ENCODE measurements at places on chromosomes 1 and 21.

DNA sequence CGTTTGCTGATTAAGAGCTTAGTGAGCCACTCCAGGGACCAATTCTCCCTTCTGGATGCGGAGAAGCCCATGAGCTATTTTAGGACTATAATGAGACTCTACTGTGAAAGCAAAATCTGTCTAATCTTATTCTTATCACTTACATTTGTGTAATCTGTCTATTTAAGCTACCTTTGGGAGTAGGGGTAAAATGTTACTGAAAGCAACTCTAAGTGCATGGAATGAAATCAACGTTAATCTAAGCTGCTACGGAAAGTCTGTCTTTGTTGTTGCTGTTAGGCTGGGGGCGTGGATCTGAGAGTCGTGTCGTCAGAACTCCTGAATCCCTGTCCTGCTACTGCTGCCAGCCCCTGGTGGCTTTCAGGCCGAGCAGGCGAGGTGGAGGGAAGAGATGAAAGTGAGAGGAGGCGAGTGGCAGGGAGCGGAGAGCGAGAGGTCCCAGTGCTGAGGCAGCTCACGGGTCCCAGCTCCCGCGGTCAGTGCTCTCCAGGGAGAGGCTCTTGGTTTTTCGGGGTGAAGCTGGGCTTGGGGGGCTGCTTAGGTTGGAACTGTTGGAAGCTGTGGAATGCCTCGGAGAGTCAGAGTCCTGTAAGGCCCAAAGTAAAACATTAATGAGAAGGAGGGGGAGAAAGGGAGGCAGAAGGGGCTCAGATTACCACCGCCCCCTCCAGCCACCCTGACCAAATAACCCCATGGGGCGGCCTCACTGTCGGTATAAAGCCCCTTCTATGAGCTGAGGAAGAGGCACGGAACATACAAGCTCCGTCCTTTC, 53.9 kb downstream of the COQ8A start:
- DNase-seq, result peak; percentile 42

GRCh38 chr1:226827458-226827857, 43.0 kb upstream of the PSEN2 start:
- no peak for DNase-seq

DNA sequence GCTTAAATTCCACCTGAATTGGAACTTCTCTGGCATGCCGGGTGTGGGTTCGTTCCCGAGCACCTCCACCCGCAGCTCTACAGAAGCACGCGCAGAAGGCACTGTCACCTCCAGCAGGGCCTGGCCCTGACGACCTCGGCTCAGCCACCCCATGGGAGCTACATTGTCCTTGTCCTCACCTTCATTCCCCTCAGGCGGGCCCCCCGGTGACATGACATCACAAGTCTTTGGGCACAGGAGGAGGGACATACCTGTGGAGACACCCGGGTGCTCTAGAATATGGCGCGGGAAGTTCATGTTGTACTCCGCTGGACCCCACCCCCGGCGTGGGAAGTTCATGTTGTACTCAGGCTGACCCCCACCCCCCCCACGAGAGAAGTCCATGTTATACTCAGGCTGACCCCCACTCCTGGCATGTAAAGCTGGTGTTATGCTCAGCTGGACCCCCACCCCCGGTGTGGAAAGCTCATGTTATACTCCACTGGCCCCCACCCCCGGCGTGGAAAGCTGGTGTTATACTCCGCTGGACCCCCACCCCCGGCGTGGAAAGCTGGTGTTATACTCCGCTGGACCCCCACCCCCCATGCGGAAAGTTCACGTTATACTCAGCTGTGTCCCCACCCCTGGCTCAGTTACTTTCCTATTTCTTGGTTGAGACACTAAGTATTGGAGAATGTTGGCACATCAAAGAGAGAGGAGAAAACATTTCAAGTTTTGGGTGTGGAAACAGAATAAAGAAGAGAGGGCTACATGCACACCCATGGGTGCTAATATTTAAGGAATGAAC, 37.6 kb downstream of the UMODL1 start:
- DNase-seq, result no peak

DNA sequence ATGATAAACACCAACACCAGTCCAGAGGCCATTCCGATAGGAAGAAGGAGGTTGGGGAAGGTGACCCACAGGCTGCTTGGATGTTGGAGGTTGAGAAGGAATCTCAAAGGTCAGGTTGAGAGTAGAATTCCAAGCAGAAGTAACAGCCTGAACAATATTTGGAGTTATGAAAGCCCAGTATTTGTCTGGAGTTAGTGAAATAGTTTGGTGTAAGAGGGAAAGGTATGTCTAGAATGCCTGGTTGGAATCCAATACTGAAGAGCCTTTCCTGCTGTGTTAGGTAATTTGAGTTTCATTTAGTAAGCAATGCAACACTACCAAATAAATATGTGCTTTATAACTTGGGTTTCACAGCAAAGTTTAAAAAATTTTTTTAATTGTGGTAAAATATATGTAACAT, 70.5 kb upstream of the MCOLN3 start:
- no peak for DNase-seq

DNA sequence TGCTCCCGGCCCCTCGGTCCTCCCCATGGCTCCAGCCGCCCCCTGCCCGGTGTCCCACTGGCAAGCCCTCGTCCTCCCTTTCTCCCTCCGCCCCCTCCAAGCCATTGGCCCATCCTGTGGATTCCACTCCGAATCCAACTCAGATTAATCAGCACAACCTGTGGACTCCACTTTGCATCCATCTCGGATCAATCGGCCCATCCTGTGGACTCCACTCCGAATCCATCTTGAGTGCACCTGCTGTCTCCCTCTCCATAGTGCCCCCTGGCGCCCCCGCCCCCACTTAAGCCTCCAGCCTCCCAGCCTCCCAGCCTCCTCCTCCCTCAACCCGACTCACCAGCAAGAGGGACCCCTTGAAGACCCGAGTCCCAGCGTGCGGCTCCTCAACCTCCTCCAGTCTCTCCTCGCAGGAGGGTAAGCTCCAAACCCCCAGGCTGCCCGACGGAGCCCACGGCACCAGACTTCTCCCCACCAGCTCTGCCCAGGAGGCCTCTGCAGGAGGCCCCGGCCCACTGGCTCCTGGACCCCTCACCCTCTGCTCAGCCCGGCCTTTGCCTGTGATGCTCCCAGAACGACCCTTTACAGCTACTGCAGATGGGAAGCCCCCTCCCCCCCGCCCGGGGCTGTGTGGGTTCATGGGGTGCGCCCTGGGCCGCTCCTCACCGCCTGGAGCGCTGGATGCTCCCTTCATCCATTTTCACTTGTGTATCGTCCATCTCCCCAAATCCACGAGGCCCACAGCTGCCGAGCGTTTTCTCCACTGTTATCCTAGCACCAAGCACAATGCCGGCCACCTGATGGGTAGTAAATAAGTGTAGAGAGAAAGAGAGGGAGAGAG, 40.6 kb upstream of the TSPEAR start:
- DNase-seq, result no peak

DNA sequence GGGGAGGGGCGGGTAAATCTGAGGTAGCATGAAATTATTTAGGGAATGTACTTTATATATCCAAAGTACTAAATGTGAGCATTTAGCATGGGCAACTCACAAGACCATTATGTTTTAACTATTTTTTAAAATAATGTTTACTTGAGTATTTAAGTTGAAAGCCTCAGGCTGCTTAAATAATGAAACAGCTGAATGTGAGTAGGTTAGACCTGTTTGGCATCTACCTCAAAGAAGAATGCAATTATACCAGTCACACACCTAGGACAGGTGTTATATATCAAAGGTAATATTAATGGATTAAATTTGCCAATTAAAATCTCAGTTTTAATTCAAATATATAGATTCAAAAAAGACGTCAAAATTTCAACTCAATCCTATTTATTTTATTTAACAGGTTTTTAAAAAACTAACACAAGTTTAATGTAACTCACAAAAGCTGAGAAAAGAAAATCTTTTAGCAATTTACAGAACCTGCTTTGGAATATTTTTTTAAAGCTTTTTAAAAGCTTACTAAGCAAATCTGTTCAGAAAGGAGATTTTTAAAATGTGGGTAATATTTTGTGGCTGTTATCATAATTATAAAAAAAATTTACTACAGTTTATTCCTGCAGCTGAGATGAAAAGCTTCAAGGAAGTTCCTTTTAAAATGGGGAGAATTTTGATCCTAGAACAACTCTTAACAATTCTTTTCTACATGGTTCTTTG, 104.6 kb upstream of the LBR start:
- no peak for DNase-seq

- DNase-seq, result no peak
These were observed 88.9 kb downstream of the UBR4 start for GRCh38 chr1:19121192-19121591.

All from nephron progenitor cell (in vitro differentiated cells).